Keratinocyte (primary cell): ENCODE measurements at places on chromosomes 6 and 20.

- H3K27me3 ChIP-seq: no peaks in the 10 kb centered on the region
- H3K36me3 ChIP-seq: no peaks in the 10 kb centered on the region
- H3K4me1 ChIP-seq: peaks cover 17% of the 10 kb centered on the region
- H3K27ac ChIP-seq: peak overlapping the region; percentile 17
- no peak overlapping the region for H3K4me3 ChIP-seq
Observed at GRCh38 chr6:127582777-127583462, 5.9 kb downstream of the C6orf58 start.

- H3K36me3 ChIP-seq: peaks cover 18% of the 10 kb centered on the region
- no peak overlapping the region for H3K27ac ChIP-seq
- DNase-seq: no peak
- H3K27me3 ChIP-seq: no peaks in the 10 kb centered on the region
- no peak overlapping the region for H3K4me3 ChIP-seq
Observed at GRCh38 chr6:138909975-138910374, 78.1 kb downstream of the REPS1 start.

- H3K4me1 ChIP-seq: peaks cover 18% of the 10 kb centered on the region
- H3K27me3 ChIP-seq: no peaks in the 10 kb centered on the region
- no peaks in the 10 kb centered on the region for H3K36me3 ChIP-seq
- peak; percentile 64 for DNase-seq
Observed at GRCh38 chr6:160300076-160300695, 41.6 kb upstream of the SLC22A2 start.

DNA sequence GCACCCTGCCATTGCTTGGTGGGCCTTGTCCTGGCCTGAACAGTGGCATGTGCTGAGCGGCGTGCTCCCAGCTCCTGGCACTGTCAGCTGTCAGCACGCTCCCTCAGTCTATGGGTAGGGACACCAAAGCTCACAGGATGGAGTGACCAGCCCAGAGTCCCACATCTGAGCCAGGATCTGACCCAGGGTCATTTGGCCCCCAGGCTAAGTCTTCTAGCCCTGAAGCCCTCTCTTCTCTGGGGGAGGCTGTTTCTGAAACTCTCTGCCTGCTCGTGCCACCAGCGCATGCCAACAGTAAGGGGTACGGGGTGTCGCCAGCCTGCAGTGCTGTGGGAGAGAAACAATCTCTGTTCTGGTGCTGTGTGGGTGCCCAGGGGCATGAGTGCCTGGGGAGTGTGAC is 37.1 kb downstream of the CDH4 start:
- DNase-seq: no peak
- H3K36me3 ChIP-seq: peaks cover 7% of the 10 kb centered on the region
- H3K27ac ChIP-seq: no peak overlapping the region
- H3K4me3 ChIP-seq: no peak overlapping the region
- no peaks in the 10 kb centered on the region for H3K27me3 ChIP-seq

GRCh38 chr6:166315436-166315835 is 7.2 kb upstream of the PRR18 start:
- no peak overlapping the region for H3K27ac ChIP-seq
- H3K27me3 ChIP-seq: no peaks in the 10 kb centered on the region
- peaks cover 2% of the 10 kb centered on the region for H3K36me3 ChIP-seq
- no peaks in the 10 kb centered on the region for H3K4me1 ChIP-seq
- H3K4me3 ChIP-seq: no peak overlapping the region

GRCh38 chr20:36085686-36086267 is 68.8 kb upstream of the EPB41L1 start:
- H3K27me3 ChIP-seq: no peaks in the 10 kb centered on the region
- H3K4me1 ChIP-seq: peaks cover 37% of the 10 kb centered on the region
- no peaks in the 10 kb centered on the region for H3K36me3 ChIP-seq

DNA sequence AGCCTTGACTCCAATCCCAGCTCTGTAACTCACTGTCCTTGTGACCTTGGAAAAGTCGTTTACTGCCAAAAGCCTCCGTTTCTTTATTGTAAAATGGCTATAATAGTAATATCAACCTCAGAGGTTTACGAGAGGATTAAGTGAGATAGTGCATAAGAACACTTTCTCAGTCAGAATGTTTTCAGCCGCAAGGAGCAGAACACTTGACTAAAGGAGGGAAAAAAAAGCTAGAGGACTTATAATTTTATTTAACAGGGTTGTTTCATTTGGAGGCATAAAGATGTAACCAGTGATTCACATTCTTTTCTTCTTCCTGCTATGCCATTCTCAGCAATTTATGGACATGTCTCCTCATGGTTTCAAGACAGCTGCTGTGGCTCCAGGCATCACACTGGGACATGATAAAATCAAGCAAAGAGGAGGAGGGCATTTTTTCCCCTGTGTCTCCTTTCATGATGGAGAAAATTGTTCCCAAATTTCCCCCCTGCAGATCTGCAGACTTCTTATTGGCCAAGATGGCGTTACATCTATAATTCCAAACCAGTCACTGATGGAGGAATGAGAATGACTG is 143.0 kb upstream of the PTPN1 start:
- no peaks in the 10 kb centered on the region for H3K36me3 ChIP-seq
- no peaks in the 10 kb centered on the region for H3K27me3 ChIP-seq
- DNase-seq: no peak
- H3K4me3 ChIP-seq: no peak overlapping the region
- H3K27ac ChIP-seq: no peak overlapping the region

- H3K27me3 ChIP-seq: no peaks in the 10 kb centered on the region
- DNase-seq: no peak
- H3K27ac ChIP-seq: no peak overlapping the region
- H3K4me1 ChIP-seq: no peaks in the 10 kb centered on the region
Observed at GRCh38 chr6:118606268-118606667, 45.1 kb downstream of the CEP85L start.

- H3K36me3 ChIP-seq: no peaks in the 10 kb centered on the region
- no peak for DNase-seq
- H3K4me3 ChIP-seq: peak overlapping the region; percentile 58
- no peaks in the 10 kb centered on the region for H3K27me3 ChIP-seq
- peaks cover 39% of the 10 kb centered on the region for H3K4me1 ChIP-seq
Observed at GRCh38 chr6:90219209-90219985, 77.2 kb downstream of the BACH2 start.

DNA sequence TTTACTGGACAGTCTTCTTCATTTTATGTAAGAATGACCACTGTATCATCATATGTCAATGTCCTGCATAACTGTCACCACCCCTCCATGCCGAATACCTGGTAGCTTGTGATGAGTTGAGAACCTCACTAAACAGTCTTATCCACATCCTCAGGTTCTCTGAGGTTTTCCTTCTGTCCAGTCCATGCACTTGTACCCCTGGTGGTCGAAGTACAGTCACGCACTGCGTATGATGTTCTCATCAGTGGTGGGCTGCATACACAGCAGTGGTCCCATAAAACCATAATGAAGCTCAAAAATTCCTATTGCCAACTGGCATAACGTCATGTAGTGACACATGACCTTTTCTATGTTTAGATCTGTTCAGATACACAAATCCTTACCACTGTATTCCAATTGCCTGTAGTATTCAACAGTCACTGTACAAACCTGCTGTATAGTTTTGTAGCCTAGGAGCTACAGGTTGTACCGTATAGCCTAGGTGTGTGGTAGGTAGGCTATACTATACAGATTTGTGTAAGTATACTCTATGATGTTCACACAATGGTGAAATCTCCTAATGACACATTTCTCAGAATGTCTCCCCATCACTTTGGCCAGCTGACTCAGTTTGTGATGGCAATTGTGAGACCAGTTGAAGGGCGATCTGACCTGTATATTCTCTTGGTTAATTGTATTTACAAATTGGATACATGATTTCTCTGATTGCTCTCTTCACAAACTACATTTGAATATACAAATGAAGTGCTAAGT is 31.3 kb upstream of the SDCBP2 start:
- H3K27ac ChIP-seq: no peak overlapping the region
- H3K4me3 ChIP-seq: no peak overlapping the region

GRCh38 chr6:47043286-47043685 is 1.2 kb upstream of the ADGRF1 start:
- no peak overlapping the region for H3K4me3 ChIP-seq
- H3K4me1 ChIP-seq: peaks cover 58% of the 10 kb centered on the region
- no peaks in the 10 kb centered on the region for H3K27me3 ChIP-seq
- no peak for DNase-seq

DNA sequence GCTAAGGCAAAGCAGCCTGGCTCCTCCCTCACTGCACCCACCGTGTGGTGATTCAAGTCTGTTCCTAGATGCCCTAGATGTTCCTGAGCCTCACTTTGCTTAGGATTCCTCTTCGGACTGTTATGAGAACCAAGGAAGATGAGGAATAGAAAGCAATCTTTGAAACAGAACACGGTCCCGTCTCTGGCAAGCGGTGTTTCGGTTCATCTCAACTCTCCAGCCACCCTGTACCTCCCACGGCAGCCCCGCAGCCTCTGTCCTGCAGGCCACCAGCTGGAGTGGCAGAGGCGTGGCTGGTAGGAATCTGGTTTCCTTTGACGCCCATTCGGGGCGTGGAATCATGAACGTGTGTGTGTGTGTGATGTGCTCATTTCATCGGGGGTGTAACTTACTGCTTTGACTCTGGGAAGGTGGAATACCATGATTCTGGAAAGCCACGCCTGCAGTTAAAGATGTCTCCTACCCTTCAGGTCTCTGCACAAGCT is 21.3 kb downstream of the PDE10A start:
- no peak overlapping the region for H3K4me3 ChIP-seq
- DNase-seq: no peak
- H3K4me1 ChIP-seq: no peaks in the 10 kb centered on the region

DNA sequence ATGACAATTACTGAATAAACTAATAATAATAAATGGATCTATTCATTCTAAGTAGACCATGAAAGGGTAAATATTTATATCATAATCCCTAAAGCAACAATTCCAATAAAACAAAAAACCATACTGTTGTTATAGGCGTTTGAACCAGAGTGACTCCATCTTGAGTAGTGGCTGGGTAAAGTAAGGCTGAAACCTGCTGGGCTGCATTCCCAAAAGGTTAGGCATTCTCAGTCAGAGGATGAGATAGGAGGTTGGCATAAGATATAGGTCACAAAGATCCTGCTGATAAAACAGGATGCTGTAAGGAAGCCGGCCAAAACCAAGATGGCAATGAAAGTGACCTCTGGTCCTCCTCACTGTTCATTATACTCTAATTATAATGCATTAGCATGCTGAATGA is 8.3 kb downstream of the OR2H1 start:
- H3K4me3 ChIP-seq: no peak overlapping the region
- no peak for DNase-seq

DNA sequence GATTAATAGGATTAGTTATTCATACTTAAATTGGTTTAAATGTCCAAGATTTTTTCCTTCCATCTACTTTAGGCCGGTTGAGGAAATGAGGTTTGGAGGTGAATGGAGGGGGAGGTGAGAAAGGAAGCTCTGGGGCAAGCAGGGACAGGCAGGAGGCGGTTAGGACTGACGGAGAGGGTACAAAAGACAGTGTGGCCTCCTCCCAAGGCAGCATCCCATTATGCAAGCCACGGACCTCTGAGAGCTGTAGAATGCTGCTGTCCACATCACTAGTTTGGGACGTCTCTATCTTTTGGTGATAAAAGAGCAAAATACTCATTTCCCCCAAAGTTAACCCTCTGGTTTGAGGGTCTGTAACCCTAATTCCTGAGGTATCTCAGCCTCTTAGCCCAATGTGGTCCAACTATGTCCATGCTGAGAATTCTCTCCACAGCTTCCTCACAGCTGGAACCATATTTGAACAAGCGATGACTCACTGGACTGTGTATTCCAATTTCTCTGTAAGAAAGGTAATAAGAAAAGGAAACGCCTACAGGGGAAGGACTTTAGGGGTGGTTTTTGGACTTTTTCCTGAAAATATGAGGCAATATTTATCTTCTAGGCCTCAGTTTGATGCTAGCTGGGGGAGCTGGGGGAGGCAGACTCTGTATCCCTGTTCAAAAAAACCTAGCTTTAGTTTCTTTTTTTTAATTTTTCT is 172.2 kb downstream of the TFAP2B start:
- no peak for DNase-seq
- H3K27ac ChIP-seq: no peak overlapping the region
- no peaks in the 10 kb centered on the region for H3K27me3 ChIP-seq
- no peaks in the 10 kb centered on the region for H3K4me1 ChIP-seq
- H3K36me3 ChIP-seq: no peaks in the 10 kb centered on the region

DNA sequence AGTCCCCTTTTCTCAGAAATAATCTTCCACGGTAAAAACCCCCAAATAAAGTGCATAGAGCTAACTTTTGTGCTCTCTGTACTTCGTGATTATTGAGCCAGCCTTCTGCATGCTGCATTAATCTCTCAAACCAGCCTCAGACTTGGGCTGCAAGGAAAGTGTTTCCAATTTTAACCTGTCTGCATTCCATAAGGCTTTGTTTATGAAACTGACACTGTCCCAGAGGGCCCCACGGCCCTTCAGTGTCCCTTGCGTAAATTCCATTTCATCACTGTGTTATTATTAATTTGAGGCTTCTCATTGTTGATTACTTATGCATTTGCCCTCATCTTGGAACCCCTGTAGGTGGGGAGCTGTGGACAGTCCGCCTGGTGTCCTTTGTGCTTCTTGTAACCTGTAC is 15.6 kb upstream of the SNRPB2 start:
- no peak overlapping the region for H3K27ac ChIP-seq
- H3K4me1 ChIP-seq: no peaks in the 10 kb centered on the region
- H3K36me3 ChIP-seq: no peaks in the 10 kb centered on the region
- no peak for DNase-seq

DNA sequence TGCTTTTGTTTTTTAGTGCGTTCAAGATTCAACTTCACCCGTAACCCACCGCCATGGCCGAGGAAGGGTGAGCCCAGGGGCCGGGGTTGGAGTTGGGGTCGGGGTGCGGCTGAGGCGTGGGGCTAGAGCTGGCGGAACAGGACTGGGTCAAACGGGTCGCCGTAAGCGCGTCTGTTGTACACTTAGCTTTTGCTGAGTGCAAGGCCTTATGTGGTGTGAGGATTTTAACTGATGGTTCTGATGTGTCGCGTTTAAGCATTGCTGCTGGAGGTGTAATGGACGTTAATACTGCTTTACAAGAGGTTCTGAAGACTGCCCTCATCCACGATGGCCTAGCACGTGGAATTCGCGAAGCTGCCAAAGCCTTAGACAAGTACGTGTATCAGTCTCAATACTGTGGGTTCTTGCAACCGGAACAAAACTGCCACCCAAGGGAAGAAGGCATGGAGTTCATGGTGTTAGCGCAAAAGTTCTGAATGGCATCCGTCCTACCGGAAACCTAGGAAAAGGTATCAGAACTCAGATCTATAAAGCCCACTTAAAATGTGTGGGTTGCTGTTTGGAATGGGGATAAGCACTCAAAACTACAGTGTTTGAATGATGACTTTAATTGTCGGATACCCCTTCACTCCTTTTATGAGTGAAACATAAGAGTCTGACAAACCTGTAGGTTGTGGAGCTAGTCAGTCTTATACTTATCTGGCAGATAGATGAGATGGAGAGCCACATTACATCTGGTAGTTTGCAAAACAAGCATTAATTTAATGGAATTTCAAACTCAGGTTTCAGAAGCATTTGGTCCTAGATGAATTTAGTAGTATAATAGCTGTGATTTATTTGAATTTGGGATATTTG is 574 bp downstream of the RPS12 start:
- H3K27ac ChIP-seq: peak overlapping the region; percentile 67
- DNase-seq: no peak
- H3K4me3 ChIP-seq: peak overlapping the region; percentile 83
